Amygdala (tissue), 56 donors: ENCODE measurements at places on chromosomes 5 and 9.

GRCh38 chr5:69152731-69153130 lies 14.2 kb upstream of the CCNB1 start:
- no peak for DNase-seq

GRCh38 chr9:75889577-75889976 lies 896 bp upstream of the PCSK5 start:
- no peak for DNase-seq

GRCh38 chr9:4793459-4794395 lies 983 bp downstream of the RCL1 start:
- no peak for DNase-seq

GRCh38 chr5:85205430-85205829 lies 820.8 kb upstream of the EDIL3 start:
- DNase-seq = no peak

DNA sequence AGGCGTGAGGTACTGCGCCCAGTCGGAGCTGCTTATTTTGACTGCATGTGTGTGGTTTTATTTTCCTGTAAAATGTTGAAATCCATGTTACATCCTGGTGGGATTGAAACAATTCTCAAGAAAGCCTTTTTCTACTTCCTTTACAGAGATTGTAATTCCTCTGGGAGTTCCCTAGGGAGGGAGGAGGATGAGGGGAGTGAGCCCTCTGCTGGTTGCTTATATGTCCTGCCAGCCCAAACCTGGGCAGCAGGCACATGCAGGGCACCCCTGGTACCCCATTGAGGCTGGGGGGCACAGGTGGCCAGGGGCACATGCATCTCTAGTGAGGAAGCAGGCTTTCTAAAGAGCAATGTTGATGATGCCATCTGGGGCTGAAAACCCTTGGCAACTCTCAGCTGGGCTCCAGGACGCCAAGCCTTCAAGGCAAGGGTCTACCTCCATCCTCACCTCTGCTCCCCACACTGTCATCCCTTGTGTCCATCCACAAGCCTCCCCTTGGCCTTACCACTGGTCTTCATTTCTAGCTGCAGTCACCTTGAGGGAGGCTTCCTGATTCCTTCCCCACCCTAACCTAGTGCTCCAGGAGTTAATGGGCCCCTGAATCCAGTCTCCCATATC lies 84.7 kb upstream of the TNFSF8 start:
- peak; percentile 6 for DNase-seq

DNA sequence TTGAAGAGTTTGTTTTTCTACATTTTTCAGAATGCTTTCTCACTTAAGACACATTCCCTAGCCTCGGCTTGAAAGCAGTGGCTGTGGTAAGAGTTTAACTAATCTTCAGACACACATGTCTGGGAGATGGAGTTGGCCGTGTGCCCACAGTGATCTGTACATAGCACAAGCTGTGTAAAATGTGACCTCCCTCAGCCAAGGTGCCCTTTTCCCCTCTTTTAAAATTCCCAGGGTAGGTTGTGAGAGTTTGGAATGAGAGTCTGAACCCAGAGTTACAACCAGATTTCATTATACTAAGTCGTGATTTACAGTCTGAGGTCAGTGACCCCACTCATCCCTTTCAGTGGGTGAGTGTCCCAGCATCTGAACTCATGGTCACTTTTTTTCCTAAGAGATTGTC lies 230.4 kb downstream of the DOCK8 start:
- no peak for DNase-seq

GRCh38 chr5:122864400-122864799 lies 19.0 kb downstream of the SNX24 start:
- no peak for DNase-seq

- no peak for DNase-seq
These were observed 28.1 kb upstream of the F2RL1 start for GRCh38 chr5:76790632-76791290.

GRCh38 chr9:84293001-84293798 lies 47.4 kb downstream of the SLC28A3 start:
- no peak for DNase-seq

GRCh38 chr5:73733219-73733618 lies 107.2 kb downstream of the ARHGEF28 start:
- DNase-seq = no peak

- no peak for DNase-seq
These were observed 26.9 kb downstream of the CNOT6 start for GRCh38 chr5:180521101-180521500.

DNA sequence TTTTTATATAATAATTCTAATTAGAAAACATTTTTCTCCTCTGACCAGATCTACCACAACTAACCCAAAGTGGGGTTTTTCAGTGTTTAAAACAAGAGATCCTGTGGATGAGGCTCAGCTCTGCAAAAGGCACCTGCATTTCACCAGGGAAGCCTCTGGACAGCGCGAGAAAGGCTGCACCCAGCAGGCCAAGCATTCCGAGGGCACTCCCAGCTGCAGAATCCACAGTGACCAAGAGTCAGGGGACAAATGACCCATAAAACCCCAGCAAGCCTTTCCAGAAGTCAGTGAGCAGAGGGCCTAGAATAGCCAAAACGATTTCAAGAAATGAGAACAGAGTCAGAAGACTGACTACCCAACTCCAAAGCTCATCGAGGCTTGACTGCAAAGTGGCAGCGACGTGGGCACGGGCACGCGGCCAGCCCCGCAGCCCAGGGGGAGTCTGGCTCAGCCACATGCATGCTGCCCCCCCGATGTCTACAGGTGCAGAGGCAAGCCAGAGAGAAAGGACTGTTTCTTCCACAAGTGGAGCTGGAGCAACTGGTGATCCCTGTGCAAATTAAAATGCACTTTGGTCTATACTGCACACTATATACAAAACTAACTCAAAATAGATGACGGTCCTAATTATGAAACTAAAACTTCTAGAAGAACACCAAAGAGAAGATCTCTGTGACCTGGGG lies 26.2 kb downstream of the TPPP start:
- no peak for DNase-seq

DNA sequence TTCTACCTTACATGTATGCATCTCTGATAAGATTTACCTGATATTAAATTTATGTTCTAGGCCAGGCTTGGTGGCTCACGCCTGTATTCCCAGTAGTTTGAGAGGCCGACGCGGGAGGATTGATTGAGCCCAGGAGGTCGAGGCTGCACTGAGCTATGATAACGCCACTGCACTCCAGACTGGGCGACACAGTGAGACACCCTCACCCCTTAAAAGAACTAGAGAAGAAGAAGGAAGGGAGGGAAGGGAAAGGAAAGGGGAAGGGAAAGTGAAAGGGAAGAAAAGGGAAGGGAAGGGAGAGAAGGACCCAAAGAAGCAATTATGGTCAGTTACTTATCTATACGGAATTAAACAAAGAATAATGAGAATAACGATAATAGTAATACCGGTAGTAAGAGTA lies 1.2 kb upstream of the RFK start:
- DNase-seq = no peak

GRCh38 chr5:77981820-77982219 lies 205.7 kb upstream of the TBCA start:
- no peak for DNase-seq

DNA sequence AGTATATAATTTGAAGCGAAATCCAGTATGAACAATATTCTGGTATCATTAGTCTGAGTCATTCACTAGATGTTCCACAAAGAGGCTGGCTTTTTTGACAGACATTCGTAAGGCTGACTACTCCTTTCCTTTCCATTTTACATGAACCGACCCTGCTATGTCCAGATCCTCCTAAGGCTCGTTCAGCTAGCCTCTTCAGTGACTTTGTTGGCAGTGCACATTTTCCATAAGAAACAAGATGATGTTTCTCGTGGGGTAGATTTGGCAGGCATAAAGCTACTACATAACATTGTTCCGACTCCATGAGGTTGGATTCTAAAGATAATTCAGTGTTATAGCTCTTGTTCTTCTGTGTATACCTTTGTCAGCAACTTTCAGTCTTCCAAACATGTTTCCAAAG lies 49.0 kb downstream of the ZNF462 start:
- no peak for DNase-seq

DNA sequence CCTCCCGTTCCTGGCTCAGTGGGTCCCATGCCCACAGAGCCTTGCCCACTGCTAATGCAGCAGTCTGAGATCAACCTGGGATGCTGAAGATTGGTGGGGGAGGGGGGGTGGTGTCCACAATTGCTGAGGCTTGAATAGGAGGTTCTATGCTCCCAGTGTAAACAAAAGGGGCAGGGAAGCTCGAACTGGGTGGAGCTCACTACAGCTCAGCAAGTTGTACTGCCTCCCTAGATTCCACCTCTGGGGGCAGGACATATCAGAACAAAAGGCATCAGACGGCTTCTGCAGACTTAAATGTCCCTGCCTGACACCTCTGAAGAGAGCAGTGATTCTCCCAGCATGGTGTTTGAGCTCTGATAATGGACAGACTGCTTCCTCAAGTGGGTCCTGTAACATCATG lies 885.6 kb upstream of the COX7C start:
- DNase-seq = no peak

GRCh38 chr5:133370036-133370831 lies 242.1 kb downstream of the FSTL4 start:
- no peak for DNase-seq

GRCh38 chr5:10578293-10578665 lies 14.4 kb downstream of the ANKRD33B start:
- DNase-seq = no peak

DNA sequence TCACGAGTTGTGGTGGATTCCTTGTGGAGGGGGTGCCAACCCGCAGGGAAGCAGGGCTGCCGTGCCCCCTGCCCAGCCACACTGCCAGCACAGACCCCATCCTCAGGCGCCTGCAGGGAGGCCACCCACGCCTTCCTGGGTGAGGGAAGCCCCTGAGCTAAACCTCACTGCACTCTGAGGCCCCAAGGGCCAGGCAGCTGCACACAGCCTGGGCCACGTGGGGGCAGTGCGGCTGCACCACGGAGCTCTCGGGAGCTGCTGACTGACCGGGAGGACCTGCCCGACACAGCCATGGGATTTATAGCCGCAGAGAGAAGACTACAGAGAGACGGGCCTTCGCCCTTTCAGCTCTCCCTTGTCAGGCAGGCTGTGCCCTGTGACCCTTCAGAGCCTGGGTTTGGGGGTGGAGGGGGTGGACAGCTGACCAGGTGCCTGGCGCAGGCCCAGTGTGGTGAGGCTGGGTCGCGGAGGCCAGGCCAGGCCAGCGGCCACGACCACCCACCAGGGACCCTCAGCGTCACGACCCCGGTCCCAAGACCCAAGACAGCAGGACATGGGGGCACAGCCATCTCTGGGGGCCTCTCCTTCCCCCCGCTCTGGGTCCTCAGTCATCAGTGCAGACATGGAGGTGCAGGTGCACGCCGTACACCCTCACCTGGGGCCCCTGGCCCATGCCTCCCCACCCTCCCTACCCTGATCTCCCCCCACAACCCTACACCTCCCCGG lies 4.3 kb upstream of the AHRR start:
- DNase-seq = peak; percentile 21

DNA sequence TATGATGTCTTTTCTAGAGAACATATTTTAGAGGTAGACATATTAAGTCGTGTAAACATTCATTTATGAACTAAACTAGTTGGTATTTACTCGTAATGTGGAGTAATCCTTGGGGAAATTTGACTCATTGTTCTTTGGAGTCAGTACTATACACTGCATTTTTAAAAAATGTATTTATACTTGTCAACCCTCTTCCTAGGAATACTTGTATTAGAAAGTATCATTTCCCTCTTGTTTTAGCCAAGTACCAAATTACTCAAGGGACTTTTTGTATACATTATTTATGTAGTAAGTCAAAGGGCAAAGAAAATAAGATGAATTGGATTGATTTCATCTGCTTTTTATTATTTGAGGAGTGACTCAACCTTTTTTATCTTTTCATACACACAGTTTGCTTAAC lies 248.1 kb upstream of the IZUMO3 start:
- DNase-seq = no peak

DNA sequence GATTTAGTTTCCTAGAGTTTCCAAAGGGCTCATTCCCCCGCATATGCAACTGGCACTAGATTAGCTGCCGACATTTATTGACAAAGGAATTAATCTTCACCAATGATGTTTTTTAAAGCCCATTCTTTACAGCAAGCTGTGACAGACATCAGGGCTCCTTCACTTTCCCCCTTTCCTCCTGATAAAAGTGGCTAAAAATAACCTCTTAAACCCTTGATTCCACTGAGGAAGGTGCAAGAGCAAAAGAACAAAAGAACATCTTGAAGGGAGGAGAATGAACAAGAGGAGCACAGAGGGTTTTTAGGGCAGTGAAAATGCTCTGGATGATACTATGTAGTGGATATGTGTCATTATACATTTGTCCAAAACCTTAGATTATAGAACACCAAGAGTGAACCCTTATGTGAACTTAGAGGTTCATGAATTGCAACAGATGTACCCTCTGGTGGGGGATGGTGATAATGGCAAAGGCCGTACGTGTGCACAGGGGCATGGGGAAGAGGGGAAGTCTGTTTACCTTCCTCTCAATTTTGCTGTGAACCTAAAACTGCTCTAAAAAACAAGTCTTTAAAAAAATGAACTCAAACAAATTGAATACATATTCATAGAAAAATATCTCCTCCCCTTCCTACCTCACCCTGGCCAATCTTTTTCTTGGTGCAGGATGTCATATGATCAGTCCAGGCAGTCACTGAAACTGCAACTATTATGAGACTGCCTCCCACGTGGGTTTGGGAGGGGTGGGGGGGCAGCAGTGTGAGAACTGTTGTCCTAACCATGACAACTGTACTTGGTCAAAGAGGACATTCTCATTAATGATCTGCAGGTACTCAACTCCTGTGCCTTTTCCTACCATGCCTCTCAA lies 83.0 kb downstream of the MARCHF3 start:
- DNase-seq = no peak

GRCh38 chr9:93436218-93436617 lies 15.3 kb upstream of the FAM120A start:
- DNase-seq = no peak

GRCh38 chr5:53418409-53418808 lies 62.0 kb upstream of the FST start:
- DNase-seq = no peak

- no peak for DNase-seq
These were observed 68.7 kb upstream of the ZNF618 start for GRCh38 chr9:113807173-113808061.

- no peak for DNase-seq
These were observed 298.7 kb upstream of the CDH6 start for GRCh38 chr5:30894811-30895210.

GRCh38 chr9:119588874-119589744 lies 219.9 kb upstream of the BRINP1 start:
- DNase-seq = no peak

DNA sequence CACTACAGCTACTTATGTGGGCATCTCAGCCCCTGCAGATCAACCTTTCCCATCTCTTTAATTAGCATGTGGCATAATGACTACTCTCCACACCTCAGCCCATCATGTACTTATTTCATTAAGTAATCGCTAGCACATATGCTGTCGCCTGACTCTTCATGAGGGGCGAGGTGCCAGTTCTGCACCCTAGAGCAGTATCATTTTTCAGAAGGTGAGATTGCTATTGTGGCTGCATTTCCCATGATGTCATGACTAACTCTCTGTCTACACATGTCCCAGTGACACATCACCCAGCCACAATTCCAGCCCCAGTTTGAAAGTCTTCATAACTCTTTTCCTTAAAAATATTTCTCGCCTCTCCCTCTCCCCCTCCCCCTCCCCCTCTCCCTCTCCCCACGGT lies 7.6 kb upstream of the F2RL1 start:
- no peak for DNase-seq
